ENCODE measurements at places on chromosomes 5 and 9.

DNA sequence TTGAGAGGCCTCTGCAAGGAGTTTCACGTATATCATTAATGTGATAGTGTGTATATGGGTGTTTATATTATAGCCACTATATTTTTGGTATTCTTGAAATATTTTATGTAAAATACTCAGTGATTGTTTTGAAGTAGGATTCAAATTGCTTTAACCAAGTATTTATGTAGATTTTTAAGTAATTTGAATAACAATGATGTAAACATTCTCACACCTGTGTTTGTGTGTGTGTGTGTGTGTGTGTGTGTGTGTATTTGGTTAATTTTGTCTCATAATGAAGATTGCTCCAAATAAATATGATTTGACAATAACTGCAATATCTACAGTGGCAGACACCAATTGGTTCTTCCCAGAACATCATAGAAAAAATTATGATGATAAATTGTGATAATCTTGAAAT, 293.4 kb downstream of the CD180 start:
- no peak for DNase-seq

- no peak for DNase-seq
Observed at GRCh38 chr9:130703501-130703900, 9.9 kb downstream of the EXOSC2 start.

GRCh38 chr5:74404574-74405508, 235.7 kb downstream of the ENC1 start:
- DNase-seq = no peak

GRCh38 chr5:89524785-89525184, 641.8 kb upstream of the MEF2C start:
- DNase-seq = no peak

- DNase-seq = no peak
Observed at GRCh38 chr5:135534609-135535419, 950 bp downstream of the NEUROG1 start.

GRCh38 chr5:74570250-74570649, 70.3 kb downstream of the ENC1 start:
- no peak for DNase-seq

- DNase-seq = peak; percentile 8
Observed at GRCh38 chr5:180441564-180442051, 52.6 kb upstream of the CNOT6 start.

GRCh38 chr5:6593148-6594016, 39.5 kb downstream of the NSUN2 start:
- no peak for DNase-seq

GRCh38 chr9:74765481-74765971, 122.2 kb downstream of the TRPM6 start:
- DNase-seq = no peak

DNA sequence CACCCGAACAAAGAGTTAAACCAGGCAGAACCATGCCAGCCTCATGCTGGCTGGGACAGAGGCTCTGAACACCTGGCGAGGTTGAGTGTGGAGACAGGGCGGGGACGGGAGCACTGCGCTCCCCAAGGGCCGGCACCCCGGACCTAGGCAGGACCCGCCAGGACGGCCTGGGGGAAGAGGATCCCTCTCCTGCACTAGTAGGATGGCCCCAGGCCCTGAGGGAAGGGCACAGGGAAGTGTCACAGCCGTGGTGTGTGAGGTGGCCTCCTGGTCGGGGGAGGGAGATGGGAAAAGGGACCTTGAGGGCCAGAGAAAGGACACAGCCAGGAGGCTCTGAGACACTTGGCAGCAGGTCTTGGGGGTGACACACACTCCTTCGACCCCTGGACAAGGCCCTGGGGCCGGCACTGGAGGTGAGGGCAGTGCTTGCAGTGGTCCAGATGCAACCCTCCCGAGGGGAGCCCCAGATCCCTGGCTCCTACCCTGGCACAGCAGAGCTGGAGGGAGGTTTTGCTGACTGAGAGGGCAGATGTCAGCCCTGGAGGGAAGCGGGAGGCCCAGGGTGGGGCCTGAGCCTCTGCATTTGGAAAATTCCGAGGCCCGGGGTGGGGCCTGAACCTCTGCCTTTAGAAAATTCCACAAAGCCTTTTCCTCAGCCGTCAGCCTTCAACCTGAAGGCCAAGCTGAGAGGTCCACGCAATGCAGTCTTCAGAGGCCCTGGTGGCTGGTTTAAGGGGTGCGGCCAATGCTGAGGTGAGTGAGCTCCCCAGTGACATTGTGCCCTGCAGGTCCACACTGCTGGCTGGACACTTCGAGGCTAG, 24.8 kb upstream of the TERT start:
- no peak for DNase-seq

DNA sequence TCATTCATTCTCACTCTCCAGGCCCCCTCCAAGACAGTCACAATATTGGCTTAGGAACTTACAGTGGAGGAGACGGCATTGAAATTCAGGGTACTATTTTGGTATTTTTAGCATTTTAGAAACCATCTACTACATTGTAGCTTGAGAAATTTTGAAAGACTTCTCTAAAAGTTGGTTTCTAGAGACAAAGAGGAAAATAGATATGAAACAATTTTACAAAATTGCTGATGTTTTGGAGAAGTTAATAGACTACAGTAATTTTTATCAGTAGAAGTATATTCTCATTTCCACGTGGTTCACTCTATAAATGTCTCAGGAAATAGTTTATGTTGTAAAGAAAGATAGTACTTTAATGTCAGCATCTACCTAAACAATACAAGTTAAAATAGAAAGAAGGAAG, 63.2 kb upstream of the ZSWIM6 start:
- no peak for DNase-seq
